ENCODE measurements at places on chromosomes 5 and 9.

GRCh38 chr5:133397348-133397747 is 215.0 kb downstream of the FSTL4 start:
- DNase-seq: no peak

GRCh38 chr5:172569861-172570558 is 71.1 kb upstream of the NEURL1B start:
- DNase-seq: no peak

GRCh38 chr9:33868440-33868973 is 51.5 kb downstream of the UBE2R2 start:
- DNase-seq: no peak

- no peak for DNase-seq
Measured at GRCh38 chr9:85645909-85646627, 95.7 kb downstream of the AGTPBP1 start.

DNA sequence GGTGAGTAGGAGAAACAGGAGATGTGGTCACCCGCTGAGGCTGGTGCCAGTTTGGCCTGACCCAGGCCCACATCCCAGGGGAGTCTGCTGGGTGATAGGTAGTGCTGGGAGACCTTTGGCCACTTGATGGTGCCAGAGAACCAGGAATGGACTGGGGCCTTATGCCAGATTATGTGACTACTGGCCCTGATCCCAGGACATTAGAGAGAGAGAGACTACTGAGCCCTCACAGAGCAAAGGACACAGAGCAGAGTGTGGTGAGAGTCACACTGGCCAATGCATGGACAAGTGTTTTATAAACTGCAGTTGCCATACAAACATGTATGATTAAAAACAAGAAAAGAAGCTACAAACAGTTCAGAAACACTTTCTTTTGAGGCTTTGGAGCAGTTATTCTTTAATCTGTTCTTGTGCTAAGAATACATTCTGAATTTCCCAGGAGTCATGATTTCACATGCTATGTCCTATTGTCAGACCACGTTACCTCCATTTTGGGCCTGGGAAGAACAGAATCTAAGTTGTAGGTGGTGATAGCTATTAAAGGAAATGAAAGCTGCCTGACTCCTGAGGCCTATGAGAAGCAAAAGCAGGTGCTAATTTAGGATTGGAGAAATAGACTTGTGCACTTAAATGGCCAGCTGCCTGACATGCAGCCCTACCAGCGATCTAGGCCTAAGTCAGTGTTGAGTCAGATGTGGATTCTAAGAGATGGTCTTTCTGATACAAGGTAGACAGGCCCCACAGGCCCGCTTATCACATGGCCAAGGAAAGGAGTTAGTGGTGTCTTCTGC is 32.6 kb upstream of the TMOD1 start:
- peak; percentile 68 for DNase-seq

DNA sequence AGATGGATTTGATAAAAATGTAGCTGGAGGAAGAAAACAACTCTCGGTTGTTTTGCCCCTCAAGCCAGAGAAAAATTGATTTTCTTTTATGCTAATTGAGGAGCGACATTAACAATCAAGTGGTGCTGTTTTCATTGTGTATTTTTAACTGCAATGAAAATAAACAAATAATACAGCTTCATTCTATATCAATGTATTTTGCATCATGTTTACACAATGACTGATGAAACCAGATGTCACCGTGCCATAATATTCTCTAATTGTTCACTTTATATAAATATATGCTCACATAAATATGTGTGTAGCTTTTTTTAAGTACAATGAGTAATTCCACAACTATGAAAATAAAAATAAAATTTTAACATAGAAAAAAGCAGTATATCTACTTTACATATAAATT is 139.0 kb upstream of the PRDM9 start:
- DNase-seq: no peak

GRCh38 chr9:122821278-122821943 is 7.0 kb downstream of the PDCL start:
- DNase-seq: no peak

DNA sequence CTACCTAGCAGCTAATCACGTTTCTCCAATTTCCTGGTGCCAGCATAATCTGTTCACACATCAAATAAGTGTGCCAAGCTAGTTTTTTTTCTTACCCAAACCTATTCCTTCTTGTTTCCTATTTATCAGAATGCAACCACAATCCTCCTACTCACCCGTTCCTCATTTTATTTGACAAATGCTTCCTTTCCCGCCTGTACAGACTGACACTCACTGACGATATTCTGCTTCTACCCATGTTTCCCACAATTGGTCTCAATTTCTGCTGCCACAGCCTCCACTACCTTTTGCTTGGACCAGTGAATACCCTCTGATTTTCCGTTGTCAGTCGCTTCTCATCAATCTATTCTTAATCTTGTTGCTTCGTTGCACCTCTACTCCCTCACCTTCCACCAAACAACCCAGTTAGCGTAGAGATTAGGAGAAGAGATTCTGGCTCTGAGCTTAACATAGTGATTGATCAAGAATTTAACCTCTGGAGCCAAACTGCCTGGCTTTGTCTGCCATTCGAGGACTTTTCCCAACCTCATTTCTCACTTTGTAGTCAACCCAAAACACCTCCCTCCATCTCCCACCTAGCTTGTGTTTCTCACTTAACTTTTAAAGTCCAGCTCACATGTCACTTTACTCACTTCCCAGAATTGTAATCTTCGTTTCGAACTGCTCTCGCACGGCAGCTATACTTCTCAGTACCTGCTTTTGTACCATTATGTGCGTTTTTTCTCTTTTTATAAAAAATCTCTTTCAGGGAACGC is 729 bp upstream of the TMEM38B start:
- no peak for DNase-seq

DNA sequence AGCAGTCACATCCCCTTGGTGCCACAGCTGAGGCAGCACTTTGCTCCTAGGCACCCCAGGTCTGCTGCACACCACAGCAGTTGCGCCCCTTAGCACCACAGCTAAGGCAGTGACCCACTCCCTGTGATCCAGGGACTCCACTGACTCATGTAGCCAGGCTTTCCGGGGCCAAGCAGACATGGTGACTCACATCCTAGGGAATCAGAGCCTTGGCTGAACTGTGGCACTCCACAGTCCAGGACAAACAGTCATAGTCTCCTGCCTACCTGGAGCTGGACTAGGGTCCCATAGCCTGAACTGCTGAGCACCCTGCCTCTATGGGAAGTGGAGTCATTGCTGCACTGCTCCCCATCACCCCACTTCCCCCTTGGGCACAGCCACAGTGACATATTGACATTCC is 338.7 kb downstream of the NPR3 start:
- no peak for DNase-seq

DNA sequence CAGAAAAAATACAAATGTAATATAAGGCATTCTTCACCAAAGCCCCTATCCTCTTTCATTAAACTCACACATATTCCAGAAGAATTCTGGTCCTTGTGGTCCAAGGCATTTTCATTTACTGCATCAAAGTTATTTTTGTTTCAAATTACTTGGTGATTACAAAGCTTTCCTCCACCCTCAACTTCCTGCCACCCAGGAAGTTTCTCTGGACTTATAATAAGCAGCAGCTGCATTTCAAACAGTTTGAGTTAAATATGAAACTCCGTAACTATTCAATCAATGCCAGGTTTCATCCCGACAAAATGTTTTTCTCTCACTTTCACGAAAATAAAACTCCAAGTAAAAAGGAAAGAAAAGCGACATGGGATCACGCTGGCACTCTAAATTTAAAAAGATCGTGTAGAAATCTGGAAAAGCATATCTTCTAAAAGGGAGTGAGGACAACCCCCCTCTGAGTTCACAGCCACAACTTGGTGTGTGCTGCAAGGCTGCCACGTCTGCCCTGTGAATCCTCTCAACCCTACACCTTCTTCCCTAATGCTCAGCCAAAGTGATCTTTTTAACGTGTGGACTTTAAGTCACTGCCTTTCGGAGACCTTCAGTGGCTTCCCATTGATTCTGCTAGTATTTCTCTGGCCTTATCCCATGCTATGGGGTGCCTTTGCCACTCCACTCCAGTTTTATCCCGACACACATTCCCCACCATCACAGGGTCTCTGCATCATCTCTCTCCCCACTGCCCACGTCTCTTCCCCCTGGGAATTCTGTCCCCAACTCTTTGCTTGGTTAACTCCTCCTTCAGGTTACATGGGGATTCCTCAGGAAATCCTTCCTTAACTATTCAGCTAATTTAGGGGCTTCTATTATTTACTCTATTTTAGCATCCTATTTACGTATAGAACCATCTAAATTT is 91.1 kb upstream of the CER1 start:
- DNase-seq: no peak

GRCh38 chr5:120778491-120779484 is 314.7 kb downstream of the PRR16 start:
- DNase-seq: no peak

- no peak for DNase-seq
Measured at GRCh38 chr9:110153431-110153830, 54.5 kb downstream of the C9orf152 start.

- DNase-seq: no peak
Measured at GRCh38 chr9:98472216-98472615, 216.8 kb upstream of the TBC1D2 start.

DNA sequence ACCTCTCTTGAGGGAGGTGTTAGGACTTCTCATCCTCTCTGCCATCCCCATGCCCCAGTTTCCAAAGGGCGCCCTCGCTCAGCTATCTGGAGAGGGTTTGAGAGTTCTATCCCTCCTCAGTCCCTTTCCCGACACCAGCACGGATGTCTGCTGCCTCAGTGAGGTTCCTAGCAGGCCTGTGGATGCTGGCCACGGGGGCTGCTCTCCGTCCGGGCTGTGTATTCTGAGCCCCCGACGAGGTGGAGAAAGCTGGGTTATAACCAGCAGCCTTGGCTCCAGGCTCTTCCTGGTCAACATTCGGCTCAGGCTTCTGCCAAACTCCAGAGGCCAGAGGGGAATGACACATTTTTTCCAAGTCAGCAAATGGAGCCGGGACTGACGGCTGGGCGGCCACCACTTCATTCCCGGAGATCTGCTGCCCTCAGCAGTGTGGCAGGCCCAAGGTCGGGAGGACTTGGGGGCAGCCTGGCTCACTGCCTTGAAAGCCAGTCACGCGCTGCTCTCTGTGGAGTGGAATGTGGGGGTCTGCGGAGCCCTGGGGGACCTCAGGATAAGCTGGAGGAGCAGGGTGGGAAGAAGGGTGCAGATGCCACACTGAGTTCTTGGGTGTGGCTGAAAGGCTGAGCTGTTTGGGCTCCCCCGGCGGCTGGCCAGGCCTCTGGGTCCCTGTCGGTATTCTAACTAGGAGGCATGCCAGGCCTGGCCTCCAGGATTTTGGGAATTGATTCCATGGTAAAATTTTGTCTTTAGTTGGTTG is 27.4 kb downstream of the PTPA start:
- DNase-seq: no peak

DNA sequence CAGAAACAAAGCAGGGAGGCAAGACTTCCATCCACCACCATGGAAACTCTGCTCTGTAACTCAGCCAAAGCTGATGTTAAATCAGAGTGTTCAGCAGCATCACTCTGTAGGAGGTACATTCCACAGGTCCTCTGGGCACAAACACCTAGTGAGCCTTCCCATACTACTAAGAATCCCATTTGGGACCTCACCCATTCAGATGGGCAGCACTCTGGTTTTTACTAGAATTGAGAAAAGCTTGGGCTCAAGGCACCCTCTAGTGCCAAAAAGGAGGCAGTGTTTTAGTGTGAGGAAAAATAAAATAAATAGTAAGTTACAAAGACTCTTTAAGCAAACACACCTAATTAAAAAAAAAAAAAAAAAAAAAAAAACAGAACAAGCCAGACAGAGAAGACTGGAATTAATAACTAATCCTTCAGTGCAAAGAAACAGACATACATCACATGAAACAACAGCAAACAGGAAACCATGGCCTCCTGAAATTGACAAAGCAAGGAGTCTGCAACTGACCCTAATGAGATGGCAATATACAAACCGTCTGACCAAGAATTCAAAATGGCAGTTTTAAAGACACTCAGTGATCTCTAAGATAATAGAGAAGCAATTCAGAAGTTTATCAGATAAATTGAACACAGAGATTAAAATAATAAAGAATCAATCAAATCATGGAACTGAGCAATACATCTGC is 159.5 kb downstream of the GNA14 start:
- no peak for DNase-seq

GRCh38 chr5:22728610-22729009 is 124.5 kb downstream of the CDH12 start:
- DNase-seq: no peak

DNA sequence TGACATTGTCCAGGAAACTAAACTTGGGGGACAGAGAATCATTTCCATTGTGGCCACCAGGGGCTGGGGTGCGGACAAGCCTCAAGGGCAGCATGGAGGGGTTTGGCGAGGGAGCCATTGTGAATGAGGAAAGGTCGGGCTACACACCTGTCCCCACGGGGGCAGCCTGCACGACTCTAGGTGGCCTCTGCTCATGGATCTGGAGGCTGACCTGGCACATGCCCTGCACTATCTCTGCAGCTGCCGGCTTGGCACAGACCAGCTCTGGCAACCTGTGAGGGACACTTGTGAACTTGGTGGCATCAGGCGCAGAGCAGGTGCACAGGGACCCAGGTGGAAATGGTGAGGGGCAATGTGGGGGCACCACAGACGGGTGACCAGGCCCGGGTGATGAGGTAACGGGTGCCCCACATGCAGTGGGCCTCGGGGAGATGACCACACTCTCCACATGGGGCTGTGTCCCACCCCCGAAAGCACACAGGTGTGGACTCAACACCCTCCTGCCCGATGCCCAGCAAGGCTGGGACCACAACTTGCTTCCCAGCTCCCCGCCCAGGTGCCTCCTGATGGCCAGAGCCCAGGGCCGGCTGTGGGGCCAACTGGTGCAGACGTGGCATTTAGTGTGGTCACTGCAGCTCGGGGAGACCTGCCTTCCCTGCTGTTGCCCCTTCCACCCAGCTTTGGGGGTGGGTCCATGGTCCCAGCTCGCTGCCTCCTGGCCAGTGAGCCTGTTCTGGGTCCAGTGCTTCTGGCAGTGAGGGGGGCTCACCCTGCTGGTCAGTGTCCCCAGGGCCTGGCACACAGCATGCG is 60.9 kb upstream of the UBAC1 start:
- no peak for DNase-seq

DNA sequence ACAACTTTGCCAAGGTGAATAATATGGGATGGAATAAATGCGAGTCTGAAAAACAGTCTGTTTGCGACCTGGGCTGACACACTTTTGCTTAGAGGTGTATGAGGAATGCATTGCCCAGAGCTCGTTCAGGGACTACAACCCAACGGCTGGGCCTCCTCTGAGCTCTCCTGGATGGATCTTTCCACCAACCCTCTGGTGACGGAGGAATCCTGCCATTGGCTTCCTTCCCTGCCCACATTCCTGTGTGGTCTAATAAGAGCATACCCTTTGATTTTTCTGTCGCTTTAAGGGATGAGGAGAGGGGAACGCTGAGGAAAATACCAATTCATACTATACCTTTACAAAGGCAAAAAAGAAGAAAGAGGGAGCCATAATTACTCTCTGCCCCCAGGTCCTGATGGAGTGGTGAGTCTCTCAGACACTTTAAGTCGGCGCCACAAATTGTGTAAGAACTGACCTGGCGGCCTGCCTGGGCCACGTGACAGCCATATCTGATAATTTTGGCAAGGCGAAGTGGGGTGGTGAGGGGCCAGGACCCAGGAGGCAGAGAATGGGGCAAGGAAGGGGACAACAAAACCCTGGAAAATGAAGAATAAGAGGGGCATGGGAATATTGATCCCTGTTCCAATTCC is 265.2 kb upstream of the MSX2 start:
- no peak for DNase-seq

Data from hypothalamus (tissue), 51 donors.